Uterus (tissue), 4 donors: ENCODE measurements at places on chromosomes 3 and 15.

- H3K27me3 ChIP-seq: no peaks in the 10 kb centered on the region
- DNase-seq: no peak
- H3K27ac ChIP-seq: no peak overlapping the region
Measured at GRCh38 chr3:117161816-117162215, 452.2 kb downstream of the TUSC7 start.

DNA sequence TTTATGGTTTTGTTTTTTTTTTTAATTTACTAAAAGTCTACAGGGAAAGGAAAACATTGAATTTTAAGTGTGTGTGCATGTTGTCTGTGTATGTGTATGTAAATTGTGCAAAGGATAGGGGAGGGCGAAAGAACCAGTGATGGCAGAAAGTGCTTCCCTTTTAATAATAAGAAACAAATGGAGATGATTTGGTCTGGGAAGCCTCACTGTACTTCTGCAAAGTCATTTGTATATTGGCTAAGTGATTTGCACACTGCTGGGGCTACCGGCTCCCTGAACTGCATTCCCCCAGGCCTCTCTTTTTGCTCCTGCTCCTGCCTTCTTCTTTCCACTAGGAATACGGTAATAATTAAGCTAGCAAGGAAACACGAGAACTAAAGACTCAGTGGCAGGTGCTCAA, 101.2 kb downstream of the CD47 start:
- no peak overlapping the region for H3K27ac ChIP-seq
- H3K4me3 ChIP-seq: no peak overlapping the region
- H3K4me1 ChIP-seq: peaks cover 7% of the 10 kb centered on the region
- no peaks in the 10 kb centered on the region for H3K27me3 ChIP-seq
- DNase-seq: no peak

GRCh38 chr15:42287931-42288330, 14.7 kb upstream of the TMEM87A start:
- H3K4me1 ChIP-seq: no peaks in the 10 kb centered on the region
- no peak overlapping the region for H3K27ac ChIP-seq
- H3K27me3 ChIP-seq: no peaks in the 10 kb centered on the region

DNA sequence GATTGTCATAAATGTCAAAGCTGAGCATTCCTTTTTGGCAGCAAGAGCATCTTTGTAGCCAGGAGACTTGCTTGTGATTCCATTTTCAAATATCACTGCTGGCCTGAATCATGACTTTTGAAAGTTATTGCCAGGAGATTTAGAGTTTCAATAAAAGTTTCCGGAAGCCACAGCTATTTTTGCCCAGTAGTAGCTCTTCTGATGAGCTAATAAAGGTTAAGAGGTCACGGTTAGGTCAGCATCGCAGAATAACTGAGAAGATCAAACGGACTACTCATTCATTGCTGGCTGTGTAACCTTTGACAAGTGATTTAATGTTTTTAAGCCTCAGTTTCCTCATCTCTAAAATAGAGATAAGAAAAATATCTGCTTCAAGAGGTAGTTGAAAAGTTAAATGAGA, 105.1 kb upstream of the ETV5 start:
- DNase-seq: no peak
- no peaks in the 10 kb centered on the region for H3K36me3 ChIP-seq
- H3K27ac ChIP-seq: no peak overlapping the region

- no peak for DNase-seq
- H3K4me1 ChIP-seq: no peaks in the 10 kb centered on the region
- H3K27ac ChIP-seq: no peak overlapping the region
- no peaks in the 10 kb centered on the region for H3K27me3 ChIP-seq
- H3K36me3 ChIP-seq: no peaks in the 10 kb centered on the region
Measured at GRCh38 chr3:64508140-64508539, 179.7 kb downstream of the ADAMTS9 start.

- H3K4me3 ChIP-seq: no peak overlapping the region
- H3K27ac ChIP-seq: no peak overlapping the region
- no peaks in the 10 kb centered on the region for H3K27me3 ChIP-seq
- H3K36me3 ChIP-seq: no peaks in the 10 kb centered on the region
Measured at GRCh38 chr3:156211583-156211982, 91.2 kb downstream of the KCNAB1 start.

DNA sequence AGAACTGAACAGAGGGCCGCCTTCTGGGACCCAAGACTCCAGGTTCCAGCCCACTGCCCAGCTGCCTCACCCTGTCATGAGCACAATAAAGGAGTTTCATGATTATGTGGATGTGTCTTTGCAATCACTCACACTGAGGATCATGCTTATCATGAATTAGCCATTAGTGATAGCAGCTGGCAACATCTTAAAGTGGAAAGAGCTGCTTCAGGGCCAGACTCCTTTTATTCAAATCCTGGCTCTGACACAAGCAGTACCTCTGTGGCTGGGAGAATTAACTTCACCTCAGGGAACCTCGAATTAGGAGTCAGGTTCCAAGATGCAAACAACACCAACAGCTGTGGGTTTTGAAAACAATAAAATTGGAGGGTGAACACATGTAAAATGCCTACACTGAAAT, 6.6 kb upstream of the SCAP start:
- no peak for DNase-seq
- no peak overlapping the region for H3K27ac ChIP-seq
- H3K4me1 ChIP-seq: no peaks in the 10 kb centered on the region
- no peaks in the 10 kb centered on the region for H3K27me3 ChIP-seq
- no peaks in the 10 kb centered on the region for H3K36me3 ChIP-seq

DNA sequence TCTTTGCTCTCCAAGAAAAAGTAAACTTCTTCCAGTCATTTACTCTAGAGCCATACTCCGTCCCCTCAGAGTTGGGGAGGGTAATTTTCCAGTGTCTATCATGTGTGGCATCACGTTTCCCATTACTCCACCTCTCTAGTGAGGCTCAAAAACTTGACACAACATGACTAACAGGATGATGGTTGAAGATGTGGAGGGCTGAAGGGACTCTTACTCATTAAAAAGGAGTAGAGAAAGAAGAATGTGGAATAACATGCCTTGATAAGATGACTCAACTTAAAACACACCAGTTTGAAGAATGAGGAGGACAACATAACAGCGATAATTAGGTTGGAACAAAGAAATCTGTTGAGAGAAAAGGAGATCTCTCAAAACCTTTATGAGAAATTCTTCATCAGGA, 894.3 kb downstream of the OTOL1 start:
- no peak overlapping the region for H3K4me3 ChIP-seq
- H3K4me1 ChIP-seq: no peaks in the 10 kb centered on the region
- H3K27me3 ChIP-seq: no peaks in the 10 kb centered on the region
- no peak overlapping the region for H3K27ac ChIP-seq
- no peaks in the 10 kb centered on the region for H3K36me3 ChIP-seq

DNA sequence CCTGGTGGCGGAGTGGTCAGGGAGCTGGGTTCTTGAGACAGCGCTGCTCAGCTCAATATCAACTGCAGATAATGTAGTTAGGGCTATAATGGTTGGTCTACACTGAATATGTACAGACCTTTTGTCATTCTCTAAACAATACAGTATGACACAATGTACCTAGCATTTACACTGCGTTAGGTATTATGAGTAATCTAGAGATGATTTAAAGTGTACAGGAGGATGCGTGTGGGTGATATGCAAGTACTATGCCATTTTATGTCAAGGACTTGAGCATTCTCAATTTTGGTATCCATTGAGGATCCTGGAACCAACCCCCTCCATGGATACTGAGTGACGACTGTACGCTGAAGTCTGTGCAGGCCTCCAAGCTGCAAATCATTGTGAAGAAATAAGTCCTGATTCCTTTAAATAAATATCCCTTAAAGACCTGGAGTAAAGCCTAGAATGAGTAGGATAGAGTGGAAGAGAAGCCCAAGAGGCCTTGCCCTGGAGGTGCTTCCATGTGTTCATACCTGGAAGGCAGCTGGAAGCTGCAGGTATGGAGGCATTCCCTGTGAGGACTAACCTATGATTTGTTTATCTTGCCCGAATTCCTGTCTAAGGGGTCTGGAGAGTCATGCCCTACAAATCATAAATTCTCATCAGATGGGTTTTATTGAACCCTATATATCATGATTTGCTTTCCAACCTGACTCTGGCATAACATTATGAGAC, 15.7 kb upstream of the RTP1 start:
- H3K27me3 ChIP-seq: no peaks in the 10 kb centered on the region
- no peak for DNase-seq
- no peak overlapping the region for H3K4me3 ChIP-seq
- H3K4me1 ChIP-seq: no peaks in the 10 kb centered on the region
- no peak overlapping the region for H3K27ac ChIP-seq

- DNase-seq: no peak
- no peaks in the 10 kb centered on the region for H3K36me3 ChIP-seq
- no peaks in the 10 kb centered on the region for H3K27me3 ChIP-seq
- no peak overlapping the region for H3K27ac ChIP-seq
- no peak overlapping the region for H3K4me3 ChIP-seq
Measured at GRCh38 chr3:37181756-37182155, 7.4 kb upstream of the LRRFIP2 start.

DNA sequence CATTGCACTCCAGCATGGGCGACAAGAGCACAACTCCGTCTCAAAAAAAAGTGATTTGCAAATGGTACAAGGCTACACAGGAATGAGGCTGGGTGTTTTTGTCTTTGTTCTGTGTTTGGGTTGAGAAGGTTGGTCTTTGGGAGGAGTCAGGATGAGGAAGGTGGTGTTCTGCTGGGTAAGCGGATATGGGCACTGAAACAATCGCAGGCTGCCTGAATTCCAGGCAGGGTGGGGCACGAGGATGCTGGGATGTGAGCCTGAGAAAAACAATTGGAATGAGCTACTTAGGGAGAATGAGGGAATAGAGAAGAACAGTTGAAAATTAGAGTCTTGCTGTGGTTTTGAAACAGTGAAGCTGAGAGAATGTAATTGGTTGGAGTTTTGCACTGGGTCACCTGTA, 51.6 kb downstream of the ZBTB38 start:
- no peak overlapping the region for H3K4me3 ChIP-seq
- peaks cover 14% of the 10 kb centered on the region for H3K4me1 ChIP-seq
- no peak for DNase-seq
- H3K27ac ChIP-seq: peak overlapping the region; percentile 45
- no peaks in the 10 kb centered on the region for H3K36me3 ChIP-seq
- H3K27me3 ChIP-seq: no peaks in the 10 kb centered on the region

- no peaks in the 10 kb centered on the region for H3K4me1 ChIP-seq
- no peaks in the 10 kb centered on the region for H3K27me3 ChIP-seq
- no peak for DNase-seq
- no peak overlapping the region for H3K27ac ChIP-seq
- H3K36me3 ChIP-seq: no peaks in the 10 kb centered on the region
Measured at GRCh38 chr3:71087143-71088018, 496.1 kb downstream of the FOXP1 start.

DNA sequence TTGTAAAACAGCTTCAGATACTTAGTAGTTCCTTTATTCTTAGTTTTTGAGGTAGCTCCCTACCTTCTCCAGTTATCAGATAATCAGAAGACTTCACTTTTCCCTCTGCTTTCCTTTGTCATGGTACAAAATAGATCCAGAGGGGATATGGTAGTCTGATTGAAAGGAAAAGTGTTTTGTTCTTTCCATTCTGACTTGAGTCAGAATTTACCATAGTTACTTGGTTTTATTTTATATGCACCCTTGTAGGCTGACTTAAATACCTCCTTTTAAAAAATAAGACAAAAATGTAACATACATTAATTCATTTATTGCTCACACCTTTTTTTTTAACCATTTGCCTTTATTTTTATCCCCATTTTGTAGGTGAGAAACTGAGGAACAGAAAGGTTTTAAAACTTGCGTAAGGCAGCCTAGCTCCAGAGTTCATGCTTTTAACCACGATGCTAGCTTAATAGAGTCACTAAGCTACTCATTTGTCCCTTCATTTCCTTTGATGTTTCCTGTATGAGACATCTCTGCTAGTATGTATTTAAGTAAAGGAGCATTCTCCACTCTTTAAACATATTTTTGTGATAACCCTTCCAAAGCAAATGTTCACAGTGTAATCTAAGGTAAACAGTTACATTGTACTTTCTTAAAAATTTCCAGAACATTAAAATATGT, 187.5 kb downstream of the KLHL25 start:
- no peaks in the 10 kb centered on the region for H3K36me3 ChIP-seq
- no peak overlapping the region for H3K4me3 ChIP-seq
- H3K27me3 ChIP-seq: no peaks in the 10 kb centered on the region
- H3K27ac ChIP-seq: peak overlapping the region; percentile 85
- H3K4me1 ChIP-seq: peaks cover 4% of the 10 kb centered on the region
- DNase-seq: no peak

- no peak for DNase-seq
- peak overlapping the region; percentile 78 for H3K27ac ChIP-seq
- H3K27me3 ChIP-seq: no peaks in the 10 kb centered on the region
- H3K4me3 ChIP-seq: peak overlapping the region; percentile 2
- H3K4me1 ChIP-seq: no peaks in the 10 kb centered on the region
- no peaks in the 10 kb centered on the region for H3K36me3 ChIP-seq
Measured at GRCh38 chr3:25454005-25454927, 26.2 kb downstream of the RARB start.

GRCh38 chr15:68097029-68097428, 42.9 kb downstream of the PIAS1 start:
- DNase-seq: no peak
- no peaks in the 10 kb centered on the region for H3K27me3 ChIP-seq
- H3K4me3 ChIP-seq: no peak overlapping the region
- no peak overlapping the region for H3K27ac ChIP-seq
- no peaks in the 10 kb centered on the region for H3K4me1 ChIP-seq

GRCh38 chr3:70916375-70917055, 604.1 kb upstream of the MDFIC2 start:
- H3K4me3 ChIP-seq: no peak overlapping the region
- no peaks in the 10 kb centered on the region for H3K4me1 ChIP-seq
- H3K27ac ChIP-seq: no peak overlapping the region
- H3K36me3 ChIP-seq: no peaks in the 10 kb centered on the region
- DNase-seq: no peak

GRCh38 chr15:90686435-90687218, 30.5 kb upstream of the BLM start:
- no peak for DNase-seq
- H3K27ac ChIP-seq: no peak overlapping the region
- H3K4me3 ChIP-seq: no peak overlapping the region
- no peaks in the 10 kb centered on the region for H3K36me3 ChIP-seq
- no peaks in the 10 kb centered on the region for H3K27me3 ChIP-seq
- H3K4me1 ChIP-seq: peaks cover 1% of the 10 kb centered on the region

DNA sequence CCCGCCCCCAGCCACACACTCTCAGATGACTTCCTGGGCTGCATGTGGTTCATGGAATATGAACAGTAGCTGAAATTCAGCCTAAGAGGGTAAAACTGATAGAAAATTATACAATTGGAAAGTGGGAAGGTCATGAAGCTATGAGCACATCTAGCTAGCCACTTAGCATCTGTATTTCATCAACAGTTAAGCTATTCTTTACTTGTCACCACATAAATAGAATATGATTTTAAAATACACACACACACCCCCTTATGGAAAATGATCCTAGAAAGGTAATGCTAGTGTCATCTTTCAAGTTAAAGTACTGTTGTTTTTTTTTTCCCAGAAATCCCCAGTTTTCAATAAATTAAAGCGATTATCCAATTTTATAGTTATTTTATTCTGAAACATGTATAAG, 3.6 kb downstream of the MAP4 start:
- H3K4me3 ChIP-seq: no peak overlapping the region
- peaks cover 4% of the 10 kb centered on the region for H3K4me1 ChIP-seq
- peak overlapping the region; percentile 7 for H3K27ac ChIP-seq
- no peak for DNase-seq
- no peaks in the 10 kb centered on the region for H3K36me3 ChIP-seq

- H3K4me3 ChIP-seq: no peak overlapping the region
- DNase-seq: no peak
- H3K27ac ChIP-seq: no peak overlapping the region
- H3K4me1 ChIP-seq: no peaks in the 10 kb centered on the region
Measured at GRCh38 chr3:16432714-16433113, 80.8 kb downstream of the RFTN1 start.
